Esophagus muscularis mucosa (tissue), 4 donors: ENCODE measurements at places on chromosomes 12 and 14. TPM values are rescaled to one million over a fixed set of nuclear protein-coding genes. Genes with fewer than 3 reads are reported as not detected.

- DNase-seq = no peak
Observed at GRCh38 chr14:103326078-103326477, 8.0 kb upstream of the EIF5 start.

C12orf54 gene
- not detected for total RNA-seq

KLRC1 gene
- 0.50 TPM for total RNA-seq

EXOC3L4 gene
- total RNA-seq = 1.2 TPM

DNA sequence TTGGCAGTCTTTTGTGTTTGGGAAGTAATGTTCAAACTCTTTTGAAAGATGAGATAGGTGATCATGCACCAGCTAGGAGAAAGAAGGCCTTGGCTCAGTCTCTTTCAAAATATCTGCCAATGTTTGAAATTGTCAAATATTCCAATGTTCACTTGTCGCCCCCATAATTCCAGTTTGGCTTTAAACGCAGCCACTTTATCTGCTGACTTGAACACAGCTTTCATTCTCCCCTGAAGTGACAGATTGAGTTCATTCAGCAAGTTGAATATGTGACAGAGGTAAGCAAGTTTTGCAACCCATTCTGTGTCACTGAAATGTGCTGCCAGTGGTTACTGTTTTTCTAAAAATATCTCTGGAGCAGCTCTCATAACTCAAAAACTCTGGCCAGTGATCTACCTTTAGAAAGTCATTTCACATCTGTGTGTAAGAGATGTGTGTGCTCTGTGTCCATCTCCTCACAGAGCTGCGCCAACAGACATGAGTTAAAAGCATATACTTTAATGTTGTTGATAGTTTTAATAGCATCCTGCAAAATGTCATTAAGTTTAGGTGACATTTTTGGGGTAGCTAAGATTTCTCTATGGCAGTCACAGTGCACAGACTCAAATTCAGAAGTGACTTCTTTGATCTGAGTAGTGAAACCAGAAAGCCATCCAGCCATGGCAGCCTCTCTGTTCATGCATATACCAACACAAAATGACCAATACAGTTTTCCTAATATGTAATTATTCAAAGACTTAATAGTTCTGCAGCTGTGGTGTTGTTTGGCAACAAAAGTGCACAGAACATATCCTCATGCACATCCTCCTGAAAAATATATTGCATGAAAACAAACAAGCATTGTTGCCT, 614.3 kb upstream of the MIS18BP1 start:
- no peak for DNase-seq
